ENCODE measurements at places on chromosomes 7 and 10.

DNA sequence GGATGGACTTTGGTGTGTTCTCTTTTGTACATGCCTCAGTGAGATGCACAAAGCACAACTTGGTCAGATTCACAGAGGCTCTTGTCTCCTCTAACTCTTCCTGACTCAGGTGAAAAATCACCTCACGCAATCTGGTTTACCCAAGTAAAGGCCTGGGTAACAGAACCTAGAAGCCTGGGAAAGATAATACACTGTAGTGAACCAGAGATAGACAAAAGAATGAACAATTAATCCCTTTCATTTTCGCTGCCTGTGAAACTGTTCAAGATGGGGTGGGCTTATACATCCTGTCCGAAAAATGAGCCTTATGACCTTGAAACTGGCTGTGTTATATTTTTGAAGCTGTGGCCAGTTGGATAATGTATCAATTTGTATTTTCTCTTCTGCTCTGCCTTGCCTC is 678.9 kb upstream of the TEX47 start:
- no peak for DNase-seq

GRCh38 chr10:117656385-117657367 is 114.1 kb downstream of the EMX2 start:
- no peak for DNase-seq

- no peak for DNase-seq
Measured at GRCh38 chr10:104318326-104318725, 19.9 kb downstream of the ITPRIP start.

DNA sequence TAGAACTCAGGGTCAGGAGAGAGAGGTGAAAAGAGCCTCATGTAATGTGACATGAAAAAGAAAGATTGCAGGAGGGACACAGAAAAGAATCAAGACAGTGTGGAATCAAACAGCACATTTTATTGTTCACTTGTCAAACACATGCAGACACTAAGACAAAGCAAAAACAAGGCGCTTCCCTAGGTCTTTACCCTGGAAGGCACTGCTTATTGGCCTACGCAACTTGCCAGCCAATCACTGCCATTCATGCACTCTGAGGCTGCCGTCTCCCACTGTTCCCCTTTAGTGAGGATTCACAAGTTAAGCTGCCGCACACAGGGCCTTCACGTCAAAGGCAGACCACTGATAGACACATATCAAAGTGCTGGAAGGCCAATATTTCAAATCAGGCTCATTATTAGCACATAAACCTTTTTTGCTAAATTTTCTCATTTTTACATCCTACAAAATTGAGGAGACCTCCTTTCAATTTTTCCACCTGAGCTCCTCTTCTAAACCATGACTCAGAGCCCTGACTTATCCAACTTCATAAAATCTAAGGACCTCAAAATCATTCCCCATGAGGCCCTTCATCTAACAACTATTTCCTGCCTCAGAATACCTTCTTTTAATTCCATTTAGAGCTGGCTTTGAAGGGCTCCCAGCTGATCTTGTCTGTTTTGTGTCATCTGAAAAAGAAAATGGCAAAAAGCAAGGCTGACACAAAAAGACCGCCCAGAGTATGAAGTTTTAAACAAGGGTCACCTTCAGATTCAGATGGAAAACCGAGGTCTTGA is 149.4 kb downstream of the CHCHD3 start:
- DNase-seq = no peak

DNA sequence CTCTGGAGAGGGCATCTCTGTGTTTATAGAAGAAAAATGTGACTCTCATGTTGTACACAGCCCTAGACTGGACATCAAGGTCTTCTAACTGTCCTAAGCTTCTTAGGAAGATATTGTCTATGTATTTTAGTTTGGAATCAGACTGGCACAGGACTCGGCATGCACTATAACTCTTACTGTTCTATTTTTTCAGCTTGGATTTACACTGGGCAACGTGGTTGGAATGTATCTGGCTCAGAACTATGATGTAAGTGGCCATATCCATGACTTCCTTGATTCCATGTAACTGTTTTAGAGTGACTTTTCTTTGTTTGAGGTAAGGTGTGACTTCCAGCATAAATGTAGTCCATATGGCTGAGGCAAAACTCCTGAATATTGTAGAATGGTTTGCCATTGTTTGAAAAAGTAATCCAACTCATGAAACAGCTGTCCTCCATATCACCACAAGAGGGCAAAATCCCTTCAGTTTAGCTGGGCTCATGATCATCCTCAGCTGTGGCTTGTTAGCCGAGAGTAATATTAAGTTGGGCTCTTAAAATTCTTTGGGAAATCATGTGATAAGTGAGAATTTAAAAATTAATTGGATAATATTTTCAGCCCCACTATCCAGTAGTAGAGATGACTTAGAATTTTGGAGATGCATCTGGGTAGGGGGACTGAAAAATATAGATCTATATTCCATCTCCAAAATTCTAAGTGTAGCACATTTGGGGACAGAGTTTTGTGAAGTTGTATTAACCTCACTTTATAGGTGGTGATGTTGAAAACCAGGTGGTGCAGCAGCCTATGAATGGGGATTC is 10.4 kb downstream of the STMP1 start:
- DNase-seq = no peak

DNA sequence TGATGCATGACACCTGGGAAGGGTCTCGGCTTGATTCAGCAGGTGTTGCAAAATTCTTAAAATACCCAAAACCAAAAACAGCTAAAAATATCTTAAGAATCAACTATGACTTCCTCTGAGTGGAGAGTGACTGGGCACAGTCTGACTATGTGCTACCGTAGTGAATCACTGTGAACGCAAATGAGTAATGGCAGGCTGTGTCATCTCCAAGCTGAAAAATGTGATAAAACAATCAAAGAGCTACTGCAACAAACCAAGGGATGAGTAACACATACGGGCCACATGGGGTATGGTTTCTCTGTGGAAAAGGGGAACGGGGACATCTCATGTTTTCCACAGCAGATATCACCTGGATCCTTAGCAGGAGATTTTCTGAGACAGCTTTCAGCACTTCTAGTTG is 127.5 kb downstream of the ABCA13 start:
- DNase-seq = no peak

GRCh38 chr7:39754326-39755120 is 131.2 kb downstream of the RALA start:
- no peak for DNase-seq

Data from stimulated activated naive CD4-positive, alpha-beta T cell treated with Interleukin-2 at 50 U/mL for 16 hours (primary cell).